Fibroblast of skin of abdomen (primary cell): ENCODE measurements at places on chromosomes 6 and 20.

DNA sequence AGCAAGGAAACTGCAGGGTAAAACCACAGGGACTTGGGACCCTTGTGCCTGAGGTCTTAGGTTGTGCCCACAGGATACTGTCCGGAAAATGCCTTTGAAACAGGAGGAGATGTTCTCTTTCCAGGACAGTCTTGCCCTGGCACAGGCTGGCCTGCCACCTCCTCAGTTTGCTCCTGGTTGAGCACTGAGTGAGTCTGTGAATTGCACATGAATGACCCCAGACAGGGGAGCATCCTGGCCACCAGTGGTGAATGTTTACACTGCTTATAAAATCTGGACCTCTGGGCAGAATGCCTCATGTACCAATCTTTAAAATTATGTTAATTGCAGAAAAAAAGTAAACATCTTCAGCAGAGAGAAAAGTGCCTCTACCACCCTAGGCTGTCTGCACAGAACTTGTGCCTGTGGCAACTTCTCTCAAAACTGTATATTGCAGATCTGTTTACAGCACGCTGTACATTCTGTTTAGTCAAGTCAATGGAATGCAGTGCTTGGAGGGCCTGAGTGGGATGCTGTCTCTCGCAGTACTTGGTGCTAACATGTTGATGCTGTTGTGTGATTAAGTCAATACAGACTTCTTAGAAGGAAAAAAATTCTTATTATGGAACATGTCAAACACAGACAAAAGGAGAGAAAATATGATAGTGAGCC, 242.1 kb downstream of the SOD2 start:
- peak; percentile 63 for DNase-seq

- peak; percentile 75 for DNase-seq
These were observed 533.3 kb downstream of the HACE1 start for GRCh38 chr6:104326173-104327001.

DNA sequence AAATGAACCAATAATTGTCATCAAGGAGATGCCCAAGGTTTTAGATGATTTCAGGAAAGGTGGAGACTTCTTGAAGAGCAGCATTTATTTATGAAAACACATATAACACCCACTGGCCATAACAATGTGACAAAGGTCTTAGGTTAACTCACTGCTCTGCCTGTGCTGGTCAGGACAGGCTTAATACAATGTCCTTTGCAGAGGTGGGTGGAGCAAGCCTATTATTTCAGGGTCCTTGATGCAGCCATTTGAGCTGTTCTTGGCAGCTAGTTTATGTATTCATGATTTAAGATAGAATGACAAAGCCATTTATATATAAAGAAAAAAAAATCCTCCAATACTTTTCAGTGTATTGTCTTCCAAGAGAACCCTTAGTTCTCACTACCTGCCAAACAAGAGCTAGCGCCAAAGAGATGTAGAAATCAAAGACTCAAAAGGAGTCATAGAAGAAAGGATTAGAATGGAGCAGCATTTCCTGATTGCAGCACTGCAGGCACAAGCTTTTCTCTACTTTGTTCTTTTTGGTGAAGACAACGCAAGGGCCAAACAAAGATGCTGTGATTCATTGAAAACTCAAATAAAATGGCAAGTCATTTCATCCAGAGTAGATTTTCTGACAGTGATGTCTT, 124.3 kb upstream of the TSHZ2 start:
- no peak for DNase-seq

DNA sequence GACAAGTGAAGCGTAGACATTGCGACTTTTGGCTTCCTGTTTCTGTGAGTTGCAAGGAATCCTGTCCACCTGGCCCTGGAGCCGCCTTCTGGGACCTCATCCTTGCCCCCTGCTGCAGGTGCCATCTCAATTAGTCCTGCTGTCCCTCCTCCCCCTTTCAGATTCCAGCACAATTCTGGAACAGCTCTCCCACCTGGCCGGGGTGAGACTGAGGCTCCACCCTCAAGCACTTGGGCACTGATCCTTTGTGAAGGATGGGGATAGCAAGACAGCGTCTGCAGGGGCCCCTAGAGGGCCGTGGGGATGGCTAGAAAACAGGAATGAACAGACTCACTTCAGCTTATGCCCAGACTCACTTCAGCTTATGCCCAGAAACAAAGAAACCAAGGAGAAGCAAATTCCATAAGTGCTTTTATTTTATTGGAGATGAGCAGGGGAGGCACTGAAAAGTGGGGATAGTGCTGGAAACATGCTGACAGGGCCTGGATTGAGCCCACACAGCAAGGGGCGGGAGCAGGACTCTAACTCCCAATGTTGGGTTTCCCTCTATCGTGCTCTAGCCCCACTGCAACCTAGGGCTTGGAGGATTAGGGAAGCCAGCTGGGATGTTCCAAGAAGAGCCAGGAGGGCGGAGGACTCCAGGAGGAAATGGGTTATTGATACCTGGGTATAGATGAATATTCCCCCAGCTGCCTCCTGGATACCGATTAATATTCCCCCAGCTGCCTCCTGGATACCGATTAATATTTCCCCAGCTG, 1.4 kb downstream of the C6orf15 start:
- DNase-seq: no peak

DNA sequence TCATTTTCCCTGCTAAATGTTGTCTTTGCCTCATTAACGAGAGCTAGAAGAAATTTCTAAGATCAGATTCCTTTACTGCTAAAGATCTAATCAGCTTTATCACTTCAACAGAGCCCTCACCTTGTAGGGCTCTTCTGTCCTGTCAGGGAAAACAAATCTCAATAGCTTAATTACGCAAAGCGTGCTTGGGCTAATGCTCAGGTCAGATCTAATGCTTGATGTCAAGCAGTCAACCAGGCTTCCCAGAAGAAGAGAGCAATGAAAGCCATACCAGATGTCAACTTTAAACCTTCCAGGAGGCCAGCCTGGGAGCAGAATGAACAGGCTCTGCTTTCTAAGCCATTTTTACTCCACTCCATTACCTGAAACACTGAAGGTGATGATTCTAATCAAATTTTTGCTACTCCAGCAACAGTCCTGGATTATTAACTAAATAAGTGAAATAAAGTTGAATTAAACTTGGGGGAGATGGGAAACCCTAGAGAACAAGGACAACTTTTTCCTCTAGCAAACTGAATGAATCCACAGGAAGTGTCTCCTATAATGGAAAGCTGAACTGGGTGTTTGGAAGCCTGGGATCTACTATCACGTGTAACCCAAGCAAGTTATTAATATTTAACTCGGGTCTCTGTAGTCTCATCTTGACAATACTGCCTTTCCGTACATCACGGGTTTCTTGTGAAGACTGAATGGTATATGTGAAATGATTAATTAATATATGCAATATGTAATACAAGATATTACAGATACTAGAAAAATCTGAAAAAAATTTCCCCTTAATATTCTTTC, 273.7 kb downstream of the PTPRK start:
- no peak for DNase-seq

GRCh38 chr6:56536536-56536935, 106.2 kb downstream of the DST start:
- DNase-seq: no peak

DNA sequence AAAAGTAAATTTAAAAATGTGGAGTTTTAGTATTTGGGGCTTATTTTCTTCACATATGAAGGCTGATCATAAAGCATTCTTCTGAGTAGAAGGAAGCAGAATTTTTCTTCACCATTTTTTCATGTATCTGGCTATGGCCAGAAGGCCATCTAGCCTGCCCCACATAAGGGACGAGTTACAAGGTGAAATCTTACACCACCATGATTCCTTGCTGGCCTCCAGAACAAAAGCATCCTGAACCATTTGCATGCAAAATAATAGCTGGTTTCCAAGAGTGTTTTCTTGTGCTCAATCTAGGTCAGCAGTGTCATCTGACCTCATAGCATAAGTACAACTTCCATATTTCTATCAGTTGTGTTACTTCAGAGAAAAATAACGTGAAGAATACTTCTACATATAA, 93.1 kb downstream of the BMP5 start:
- DNase-seq: no peak

- DNase-seq: no peak
These were observed 44.9 kb downstream of the CPXM1 start for GRCh38 chr20:2755451-2756055.

DNA sequence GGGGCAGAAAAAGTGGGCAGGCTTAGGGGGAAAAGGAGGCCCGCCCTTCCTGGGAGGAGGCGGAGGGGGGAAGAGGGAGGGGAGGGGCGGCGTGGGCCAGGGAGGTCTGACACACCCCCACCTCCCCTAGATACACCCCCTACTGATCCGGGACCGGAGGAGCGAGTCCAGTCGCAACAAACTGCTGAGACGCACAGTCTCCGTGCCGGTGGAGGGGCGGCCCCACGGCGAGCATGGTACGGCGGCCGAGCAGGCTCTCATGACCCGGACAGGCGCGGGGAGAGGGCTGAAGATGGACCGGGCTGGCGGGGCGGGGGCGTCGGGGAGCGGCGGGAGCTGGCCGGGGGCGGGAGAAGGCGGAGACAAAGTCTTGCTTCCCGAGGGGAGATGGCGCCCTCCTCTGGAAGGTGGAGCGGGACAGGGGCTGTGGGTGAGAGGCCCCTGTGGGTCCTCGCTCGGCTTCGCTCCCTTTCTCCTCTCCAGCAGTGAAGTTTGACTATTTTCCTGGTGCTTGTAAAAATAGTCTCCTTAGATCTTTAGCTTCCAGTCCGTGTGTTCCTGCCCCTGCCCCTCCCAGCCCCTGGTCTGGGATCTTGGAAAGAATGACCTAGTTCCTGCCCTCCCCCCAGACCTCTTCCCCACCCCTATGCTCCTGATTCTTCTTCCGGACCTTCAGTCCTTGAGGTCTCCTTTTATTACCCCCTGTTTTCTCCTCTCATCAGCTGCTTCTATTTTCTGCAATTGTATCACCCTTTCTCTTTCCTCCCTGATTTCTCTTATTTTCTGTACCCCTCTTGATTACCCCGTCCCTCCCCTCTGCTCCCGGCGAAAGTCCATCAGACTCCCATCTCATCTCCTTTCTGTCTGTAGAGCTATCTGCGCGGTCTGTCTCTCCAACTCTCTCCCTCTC, 6.1 kb downstream of the SYNGAP1 start:
- DNase-seq: peak; percentile 84

DNA sequence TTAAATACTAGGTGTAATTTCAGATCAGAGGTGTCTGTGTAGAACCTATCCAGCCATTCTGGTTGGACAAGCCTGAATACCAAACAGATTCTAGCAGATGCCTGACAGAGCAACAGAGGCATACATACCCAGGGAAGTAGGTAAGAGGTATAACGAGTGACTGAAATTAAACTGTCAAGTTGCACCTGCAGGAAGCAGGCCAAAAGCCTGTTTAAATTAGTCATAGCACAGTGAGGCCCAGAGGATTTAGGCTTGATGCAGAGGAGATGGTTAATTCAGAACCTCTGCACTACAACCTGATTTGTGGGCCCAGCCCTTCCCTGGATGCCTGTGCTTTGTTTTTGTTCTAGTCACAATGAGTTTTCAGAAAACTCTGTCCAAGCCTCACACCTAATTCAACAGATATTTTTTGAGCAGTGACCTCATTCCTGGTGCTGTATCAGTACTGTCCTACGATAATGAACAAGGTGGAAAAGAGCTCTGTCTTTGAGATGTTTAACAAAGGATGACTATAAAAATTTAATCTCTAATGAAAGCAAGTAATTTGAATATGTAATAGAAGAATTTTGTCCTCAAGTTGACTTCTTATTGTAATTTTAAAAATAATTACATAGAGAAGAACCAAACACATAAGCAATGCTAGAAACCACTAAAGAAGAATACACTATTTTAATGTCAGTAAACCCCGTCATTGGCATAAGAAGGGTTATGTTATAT, 31.7 kb downstream of the C6orf58 start:
- no peak for DNase-seq

DNA sequence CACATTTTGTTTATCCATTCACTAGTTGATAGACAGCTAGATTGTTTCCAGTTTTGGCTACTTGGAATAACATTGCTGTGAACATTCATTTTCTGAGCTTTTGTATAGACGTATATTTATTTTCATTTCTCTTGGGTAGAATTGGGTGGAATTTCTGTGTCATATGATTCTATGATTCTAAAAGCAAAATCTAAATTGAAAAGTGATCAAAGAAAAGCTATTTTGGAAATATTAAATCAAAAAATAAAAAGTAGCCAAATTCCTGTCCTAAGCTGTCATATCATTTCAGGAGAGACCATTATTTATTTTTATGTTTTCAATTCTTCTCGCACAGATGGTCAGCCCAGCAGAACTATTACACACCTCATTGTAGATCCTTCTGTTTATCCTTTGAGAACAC, 229.2 kb downstream of the COL12A1 start:
- DNase-seq: no peak

GRCh38 chr6:25579902-25580495, 72.0 kb upstream of the SCGN start:
- DNase-seq: no peak

DNA sequence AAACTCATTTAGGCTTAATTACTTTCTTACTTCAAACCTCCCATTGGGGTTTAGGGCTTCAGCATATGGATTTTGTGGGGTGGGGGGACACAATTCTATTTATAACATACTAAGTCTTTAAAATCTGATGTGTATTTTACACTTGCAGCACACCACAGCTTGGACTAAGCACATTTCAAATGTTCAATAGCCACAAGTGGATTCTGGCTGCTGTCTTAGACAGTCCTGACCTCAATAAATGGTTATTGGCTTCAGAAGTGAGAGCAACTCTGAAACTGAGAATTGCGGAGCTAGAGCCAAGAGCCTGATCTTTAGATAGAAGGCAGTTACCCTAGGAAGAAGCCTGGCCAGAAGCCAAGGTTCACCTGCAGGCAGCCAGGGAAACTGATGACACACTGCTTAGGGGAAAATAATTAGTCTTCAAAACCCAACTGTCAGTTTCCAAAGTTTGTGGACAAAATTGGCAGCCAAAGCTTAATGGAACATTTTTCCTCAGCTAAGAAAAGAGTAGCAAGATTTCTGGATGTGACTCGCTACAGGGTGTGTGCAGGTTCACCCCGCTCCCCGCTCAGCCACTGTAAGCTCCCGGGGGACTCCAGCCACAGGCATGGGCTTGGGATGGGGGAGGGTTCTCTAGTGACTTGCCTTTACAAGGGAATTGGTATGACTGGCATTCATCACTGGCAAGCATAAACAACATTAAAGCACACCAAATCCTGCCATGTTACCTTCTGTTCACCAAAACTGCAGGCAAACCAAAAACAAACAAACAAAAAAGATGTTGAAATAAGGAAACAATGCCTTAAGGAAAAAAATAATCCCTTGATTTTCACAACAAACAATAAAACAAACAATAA, 219.8 kb downstream of the TFAP2A start:
- no peak for DNase-seq

DNA sequence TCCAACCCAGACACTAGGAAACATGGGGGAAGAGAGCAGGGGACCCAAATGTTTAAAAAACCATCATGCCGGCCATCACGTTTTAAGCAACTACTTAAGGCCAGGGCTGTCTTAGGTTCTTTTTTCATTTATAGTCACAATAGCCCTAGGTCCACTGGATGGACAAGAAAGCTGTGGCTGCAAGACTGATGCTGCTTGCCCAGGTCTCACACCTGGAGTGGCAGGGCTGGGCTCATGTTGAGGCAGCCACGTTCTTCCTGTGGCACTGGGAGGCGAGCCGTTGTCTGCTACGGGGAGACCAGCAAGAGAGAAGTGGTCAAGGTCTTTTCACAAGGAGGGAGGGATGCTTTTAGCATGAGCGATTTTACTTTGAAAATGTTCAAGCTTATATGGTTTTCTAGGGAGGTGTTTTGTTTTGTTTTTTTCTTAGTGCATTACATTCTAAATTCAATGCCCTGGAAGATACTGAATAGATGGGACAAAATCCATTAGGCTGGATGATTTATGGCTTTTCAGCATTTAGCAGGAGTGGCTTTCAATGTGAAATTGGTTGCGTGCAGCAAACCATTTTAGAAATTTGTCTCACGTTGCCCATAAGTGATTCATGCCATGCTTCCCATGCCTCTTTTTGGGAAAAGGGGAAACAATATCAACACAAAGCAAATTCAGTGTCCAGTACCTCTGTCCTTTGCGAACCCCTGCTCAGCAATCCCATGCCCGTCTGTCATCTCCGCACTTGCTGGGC, 106.6 kb upstream of the SNX9 start:
- no peak for DNase-seq
